Left kidney (tissue), 8 donors: ENCODE measurements at places on chromosomes 2 and 18.

- no peak for DNase-seq
Observed at GRCh38 chr2:179186126-179186525, 78.5 kb downstream of the SESTD1 start.

DNA sequence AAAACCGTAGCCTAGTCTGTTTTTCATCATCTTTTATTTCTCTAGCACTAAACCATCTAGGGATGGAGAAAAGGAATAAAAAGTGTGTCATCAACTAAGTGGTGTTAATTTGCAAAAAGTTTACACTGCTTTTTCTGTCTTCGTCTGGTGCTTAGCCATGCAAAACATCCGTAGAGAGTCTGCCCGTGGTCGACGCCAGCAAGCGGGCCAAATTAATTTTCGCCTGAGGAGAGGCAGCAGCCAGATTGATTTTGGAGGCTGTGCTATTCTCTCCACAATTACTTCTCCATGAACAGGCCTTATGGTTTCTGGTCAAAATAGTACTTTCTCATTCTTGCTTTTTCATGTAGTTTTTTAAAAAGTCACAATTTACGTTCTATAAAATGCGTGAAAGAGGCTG, 46.3 kb downstream of the TNFRSF11A start:
- no peak for DNase-seq

DNA sequence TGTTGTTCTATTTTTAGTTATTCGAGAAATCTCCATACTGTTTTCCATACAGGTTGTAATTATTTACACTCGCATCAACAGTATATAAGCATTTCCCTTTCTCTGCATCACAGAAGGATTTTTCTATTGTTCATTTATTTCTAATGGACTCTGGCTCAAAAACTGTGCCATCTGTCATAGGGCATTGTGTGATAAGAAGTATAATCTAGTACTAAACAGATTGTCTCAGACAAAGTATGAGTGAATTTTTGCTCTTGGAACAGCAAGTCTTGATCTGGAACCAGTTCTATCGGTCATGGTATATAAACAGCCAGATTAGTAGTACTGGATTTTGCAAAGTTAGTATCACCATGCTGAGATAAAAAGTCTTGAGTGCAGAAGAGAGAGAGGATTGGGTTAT, 145.8 kb downstream of the KIAA1328 start:
- DNase-seq, result no peak

DNA sequence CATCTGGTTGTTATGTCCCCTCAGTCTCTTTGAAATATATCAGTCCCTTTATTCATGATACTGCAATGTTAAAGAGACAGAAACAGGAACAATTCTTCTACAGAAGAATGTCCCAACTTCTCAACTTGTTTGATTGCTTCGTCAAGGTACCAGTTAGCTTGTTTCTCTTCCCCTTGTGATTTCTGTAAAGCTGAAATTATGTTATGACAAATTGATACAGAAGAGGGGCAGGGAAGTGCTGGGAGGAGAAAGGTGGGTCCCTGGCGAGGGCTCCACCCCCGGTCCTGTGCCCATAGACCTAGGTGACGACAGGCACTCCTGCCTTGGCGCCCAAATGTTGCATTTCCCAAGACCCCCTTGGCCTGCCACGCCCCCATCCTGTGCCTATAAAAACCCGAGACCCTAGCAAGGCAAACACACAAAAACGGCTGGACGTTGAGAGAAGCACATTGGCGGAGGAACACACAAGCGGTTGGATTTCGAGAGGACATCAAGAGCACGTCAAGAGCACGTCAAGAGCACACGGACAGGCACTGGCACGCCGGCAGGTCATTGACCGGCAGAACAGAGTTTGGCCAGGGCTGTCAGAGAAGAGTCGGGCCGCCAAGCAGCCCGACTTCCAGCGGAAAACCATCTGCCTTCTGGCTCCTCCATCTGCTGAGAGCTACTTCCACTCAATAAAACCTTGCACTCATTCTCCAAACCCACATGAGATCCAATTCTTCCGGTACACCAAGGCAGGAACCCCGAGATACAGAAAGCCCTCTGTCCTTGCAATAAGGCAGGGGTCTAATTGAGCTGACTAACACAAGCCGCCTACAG, 11.5 kb upstream of the RTN4 start:
- no peak for DNase-seq

GRCh38 chr2:85997017-85997970, 108.4 kb downstream of the POLR1A start:
- no peak for DNase-seq

- no peak for DNase-seq
Observed at GRCh38 chr2:197893403-197894177, 89.2 kb downstream of the PLCL1 start.

- DNase-seq, result no peak
Observed at GRCh38 chr2:170816504-170817092, at the start of gene GAD1. TSS of gene GAD1 (plus strand) at chr2:170816887. CDS start at chr2:170818592, 1,705 bp downstream.

- no peak for DNase-seq
Observed at GRCh38 chr2:236101311-236101950, 66.8 kb downstream of the GBX2 start.

DNA sequence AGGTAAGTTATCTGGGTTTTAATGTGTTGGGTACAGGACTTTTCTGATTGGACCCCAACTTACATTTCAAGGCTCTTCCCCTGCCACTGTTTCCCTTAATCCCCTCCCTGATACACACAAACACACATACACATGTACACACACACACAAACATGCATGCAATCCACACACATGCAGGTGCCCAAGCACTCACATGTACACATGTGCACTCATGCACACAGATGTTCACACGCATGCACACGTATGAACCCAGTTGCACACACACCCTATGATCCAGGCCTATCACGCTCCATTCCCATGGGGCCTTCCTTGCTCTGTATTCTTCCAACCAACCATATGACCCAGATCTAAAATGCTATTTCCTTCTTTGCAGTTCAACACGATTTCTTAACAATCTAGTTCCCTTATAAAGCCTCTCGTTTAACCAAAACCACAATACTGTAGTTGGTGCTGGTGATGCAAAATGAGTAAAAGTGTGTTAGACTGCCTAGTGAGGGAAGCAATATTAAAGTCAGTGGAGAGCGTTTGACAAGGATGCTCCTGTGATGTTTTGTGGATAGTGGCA, 11.1 kb downstream of the SERPINB8 start:
- no peak for DNase-seq

DNA sequence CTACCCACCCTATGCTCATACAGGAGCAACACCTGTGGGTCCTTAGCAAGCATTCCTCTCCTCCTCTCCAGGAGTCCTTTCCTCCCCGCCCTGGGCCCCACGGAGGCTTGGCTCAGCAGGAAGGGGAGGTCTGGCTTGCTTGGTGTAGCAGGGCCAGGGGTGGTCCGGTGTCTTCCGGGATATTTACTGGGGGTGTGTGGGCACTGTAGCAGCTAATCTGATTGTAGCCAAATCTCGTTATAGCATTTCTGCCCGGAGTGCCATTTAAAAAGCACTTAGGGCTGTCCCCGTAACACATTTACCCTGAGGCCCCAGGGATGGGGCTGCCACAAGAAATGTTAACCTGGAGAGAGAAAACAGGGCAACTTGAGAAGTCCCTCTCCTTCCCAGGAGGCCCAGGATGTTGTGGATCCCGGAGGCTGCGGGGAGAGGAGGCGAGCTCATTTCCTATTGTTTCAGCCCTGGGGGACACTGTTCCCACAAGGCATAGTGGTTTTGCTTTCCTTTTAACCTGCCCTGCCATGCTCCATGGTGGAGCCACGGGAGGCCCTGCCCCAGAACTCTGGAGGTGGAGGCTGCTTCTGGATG, 134.5 kb downstream of the CLIP4 start:
- no peak for DNase-seq

DNA sequence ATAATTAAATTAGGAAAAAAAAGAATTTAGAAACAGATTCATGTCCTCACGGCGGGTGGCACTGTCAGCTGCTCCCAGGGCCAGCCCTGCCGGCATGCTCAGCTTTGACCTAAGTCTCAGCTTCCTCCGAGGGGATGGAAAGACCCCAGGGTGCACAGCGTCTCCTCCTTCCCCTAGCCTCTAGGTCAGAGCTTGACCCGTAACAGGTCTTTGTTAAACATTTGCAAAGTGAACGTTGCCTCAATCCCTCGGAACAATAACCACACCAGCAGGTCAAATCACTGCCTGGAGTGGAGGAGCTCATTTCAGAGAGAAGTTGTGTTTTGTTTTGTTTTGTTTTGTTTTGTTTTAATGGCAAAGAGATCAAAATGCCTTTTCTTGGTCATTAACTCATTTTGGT, 171.3 kb downstream of the TMEM18 start:
- DNase-seq, result no peak

GRCh38 chr2:46679761-46680160, 200.4 kb downstream of the TMEM247 start:
- no peak for DNase-seq

GRCh38 chr2:84991404-84992160, 20.6 kb downstream of the KCMF1 start:
- DNase-seq, result no peak

DNA sequence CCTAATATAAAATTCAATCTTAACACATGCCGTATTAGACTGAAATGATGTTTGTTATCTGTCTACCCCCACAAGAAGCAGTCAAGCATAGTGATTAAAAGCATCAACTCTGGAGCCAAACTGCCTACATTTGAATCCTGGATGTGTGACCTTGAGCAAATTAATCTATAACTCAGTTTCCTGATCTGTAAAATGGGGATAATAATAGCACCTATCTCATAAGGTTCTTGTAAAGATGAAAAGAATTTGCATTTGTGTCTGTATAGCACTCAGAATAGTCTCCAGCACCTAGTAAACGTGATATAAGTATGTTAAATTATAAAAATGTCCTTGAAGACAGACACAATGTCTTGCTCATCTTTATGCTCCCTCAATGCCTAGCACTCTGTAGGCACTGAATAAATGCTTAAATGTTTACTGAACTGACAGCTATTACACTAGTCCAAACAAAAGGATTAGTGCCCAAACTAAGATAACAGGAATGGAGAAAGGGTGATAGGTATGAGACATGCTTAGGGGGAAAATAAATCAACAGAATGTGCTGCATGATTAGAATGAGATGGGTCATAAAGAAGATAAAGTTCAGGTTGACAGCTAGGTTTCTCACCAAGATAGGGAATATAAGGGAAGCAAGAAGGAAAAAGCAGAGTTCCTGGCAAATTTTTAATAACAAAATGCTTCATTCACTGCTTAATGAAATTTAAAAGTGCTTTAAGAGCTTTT, 180.6 kb downstream of the ATAD2B start:
- no peak for DNase-seq

DNA sequence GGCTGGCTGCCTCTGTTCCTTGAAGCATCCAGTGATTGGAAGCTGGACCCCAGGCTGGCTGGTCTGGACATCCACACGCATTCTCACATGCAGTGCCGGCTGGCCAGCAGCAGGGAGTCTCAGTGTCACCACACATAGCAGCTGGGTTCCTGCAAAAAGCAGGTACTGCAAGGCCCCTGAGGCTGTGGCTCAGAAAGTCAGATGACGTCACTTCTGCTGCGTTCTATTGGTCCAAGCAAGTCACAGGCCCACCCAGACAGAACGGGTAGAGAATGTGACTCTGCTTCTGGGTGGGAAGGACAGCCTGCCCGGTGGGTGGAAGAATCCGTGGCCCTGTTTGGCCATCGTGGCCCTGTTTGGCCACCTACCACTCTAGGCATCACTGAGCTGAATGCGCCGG, 51.3 kb upstream of the SPP2 start:
- DNase-seq, result peak; percentile 28

GRCh38 chr2:130791617-130791939, 36.2 kb downstream of the AMER3 start:
- DNase-seq, result no peak

DNA sequence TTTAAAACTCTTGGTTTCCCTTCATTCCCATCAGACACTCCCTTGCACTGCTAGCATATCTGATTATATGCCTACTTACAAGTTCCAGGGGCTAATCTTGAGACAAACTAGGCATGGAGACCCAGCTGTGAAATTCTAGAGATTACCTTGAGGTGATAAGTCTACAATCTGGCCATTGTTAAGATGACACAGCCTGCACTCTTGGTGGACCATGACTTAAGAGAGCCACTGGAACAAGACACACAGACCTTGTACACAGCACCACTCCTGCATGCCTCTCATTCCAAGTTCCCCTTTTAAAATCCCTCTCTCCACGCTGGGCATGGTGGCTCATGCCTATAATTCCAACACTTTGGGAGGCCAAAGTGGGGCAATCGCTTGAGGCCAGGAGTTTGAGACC, 387.2 kb upstream of the DCC start:
- DNase-seq, result no peak
